ENCODE measurements at places on chromosomes 1 and 21. TPM values are rescaled to one million over a fixed set of nuclear protein-coding genes. Genes with fewer than 3 reads are reported as not detected.

DNA sequence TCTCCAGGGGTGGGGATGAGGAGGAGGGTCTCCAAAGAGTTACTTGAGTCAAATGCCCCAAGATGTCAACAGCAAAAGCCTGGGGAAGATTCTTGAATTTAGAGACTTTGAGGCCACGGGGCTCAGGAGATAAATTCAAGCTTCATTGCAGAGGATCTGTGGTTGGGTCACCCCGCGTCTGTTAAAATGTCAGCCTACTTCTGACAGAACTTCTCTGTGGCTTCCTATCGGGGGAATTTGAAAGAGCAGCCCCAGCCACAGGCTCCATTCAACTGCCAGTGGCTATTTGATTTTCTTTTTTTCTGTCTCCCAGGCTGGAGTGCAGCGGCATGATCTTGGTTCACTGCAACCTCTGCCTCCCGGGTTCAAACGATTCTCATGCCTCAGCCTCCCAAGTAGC lies 62.5 kb upstream of the EFHD2 start:
- no peak for DNase-seq

DNA sequence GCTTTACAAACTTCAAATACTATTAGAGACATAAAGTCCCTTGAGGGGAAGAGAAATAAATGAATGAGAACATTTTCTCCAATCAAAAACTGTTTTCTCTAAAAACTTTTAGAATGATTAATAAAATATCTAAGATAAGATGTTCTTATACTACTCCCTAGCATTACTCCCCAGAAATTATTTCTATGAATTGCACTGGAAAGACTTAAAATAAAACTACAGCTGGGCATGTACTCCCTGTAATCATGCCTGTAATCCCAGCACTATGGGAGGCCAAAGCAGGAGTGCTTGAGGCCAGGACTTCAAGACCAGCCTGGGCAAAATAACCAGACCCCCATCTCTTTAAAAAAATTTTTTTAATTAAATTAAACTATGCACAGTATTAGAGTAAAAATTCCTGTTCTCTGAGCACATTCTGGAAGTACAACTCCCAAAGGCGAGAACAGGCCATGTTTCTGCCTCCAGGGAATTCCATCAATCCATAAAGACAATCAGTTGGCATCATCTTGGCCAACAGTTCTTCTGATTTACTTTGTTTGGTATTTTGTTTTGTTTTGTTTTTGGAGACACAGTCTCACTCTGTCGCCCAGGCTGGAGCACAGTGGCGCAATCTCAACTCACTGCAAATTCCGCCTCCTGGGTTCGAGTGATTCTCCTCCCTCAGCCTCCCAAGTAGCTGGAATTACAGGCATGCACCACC lies 77.9 kb downstream of the TGFBR3 start:
- DNase-seq = no peak

DNA sequence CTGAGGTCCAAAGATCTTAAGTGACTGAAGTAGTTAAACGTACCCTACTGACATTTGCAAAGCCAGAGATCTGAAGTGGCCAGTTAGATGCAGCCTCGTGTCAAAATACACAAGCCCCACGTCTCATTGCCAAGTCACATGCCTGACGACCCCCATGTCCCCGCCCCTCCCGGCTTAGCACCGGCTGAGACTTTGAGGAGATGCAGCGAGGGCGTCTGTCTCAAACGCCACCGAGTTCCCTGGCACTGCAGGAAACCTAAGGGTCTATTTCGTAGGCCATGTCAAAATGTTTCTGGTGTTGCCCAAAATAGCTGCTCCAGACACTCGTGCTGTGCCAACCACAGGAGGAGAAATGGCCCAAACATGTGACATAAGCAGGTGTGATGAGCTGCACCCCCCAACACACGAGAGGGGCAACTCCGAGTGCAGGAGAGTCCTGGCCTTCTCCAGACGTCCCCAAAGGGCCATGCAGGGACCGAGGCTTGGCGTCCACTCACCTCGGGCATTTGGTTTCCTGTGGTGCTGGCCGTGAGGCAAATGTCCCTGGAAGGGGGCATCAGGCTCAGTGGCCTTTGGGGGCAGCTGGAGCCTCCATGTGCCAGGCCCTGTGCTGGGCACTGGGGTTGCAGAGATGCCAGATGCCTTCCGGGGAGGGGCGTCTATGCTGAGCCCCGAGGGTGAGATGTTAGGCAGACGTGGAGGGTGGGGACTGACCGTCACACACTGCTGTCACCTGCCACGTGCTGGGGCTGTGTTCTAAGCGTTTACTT lies 67.0 kb downstream of the MATN1 start:
- DNase-seq = no peak

DNA sequence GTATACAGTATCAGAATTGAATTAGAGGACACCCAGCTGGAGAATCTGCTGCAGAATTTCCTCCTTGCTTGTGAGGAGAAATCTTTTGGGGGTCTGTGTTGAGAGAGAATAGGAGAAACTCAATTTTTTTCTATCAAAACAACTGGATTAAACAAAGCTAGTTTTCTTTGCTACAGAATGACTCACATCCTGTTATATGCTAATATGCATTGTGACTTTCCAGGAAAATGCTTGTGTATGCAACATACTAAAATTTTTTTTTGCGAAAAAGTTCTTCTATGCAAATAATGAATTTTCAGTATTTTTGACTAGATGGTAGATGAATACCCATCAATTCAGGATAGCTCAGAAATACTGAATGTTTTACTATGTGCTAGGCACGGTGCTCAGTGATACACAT lies 2.2 kb downstream of the VAMP4 start:
- DNase-seq = no peak

DNA sequence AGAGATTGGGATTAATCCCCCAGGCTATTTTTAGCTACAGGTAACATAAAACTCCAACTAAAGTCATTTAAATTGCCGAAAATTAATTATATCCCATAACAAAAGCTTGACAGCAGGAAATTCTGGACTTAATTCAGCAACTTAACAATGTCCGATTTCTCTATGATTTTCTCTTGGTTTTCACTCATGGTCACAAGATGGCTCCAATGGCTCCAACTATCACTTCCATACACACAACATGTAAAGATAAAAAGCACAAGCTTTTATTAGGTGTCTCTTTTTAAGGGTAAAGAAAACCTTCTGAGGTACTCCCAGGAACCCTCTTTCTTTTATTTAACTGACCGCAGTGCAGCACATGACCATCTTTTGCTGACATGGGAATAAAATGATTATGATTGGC lies 363.5 kb upstream of the PTBP2 start:
- no peak for DNase-seq

DNA sequence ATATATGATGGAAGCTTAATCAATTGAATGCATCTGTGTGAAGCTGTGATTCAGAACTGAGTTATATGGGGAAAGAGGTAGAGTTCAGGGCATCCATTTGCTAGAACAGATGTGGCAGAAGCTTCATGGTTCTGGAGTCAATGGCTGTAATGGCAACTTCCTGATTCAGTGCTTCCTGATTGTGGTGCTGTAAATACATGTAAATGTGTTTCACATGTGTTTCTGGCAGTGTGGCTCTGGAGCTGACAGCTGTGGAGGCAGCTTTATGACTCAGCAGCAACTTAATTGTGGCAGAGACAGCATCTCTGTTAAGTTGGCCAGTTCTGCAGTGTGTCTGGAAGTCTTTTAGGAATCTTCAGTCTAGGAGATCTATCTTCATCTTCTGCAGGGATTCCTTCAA lies 226.6 kb upstream of the ZRANB2 start:
- DNase-seq = no peak

GRCh38 chr1:160550572-160551034 lies 27.5 kb upstream of the SLAMF6 start:
- peak; percentile 78 for DNase-seq

DNA sequence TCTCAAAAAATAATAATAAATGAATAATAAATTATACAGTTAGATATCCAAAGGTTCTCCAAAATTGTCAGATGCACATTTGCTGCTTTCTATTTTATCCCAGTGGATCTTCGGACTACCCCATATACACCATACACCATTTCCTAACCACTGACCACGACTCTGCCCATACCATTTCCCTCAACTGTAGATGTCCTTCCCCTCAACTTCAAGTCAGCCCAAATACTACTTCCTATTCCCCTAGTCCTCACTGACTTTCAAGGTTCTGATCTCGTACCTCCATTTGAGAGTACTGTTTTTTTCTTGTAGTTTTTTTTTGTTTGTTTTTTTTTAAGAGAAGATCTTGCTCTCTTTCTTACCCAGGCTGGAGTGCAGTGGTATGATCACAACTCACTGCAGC lies 19.6 kb downstream of the EIF4G3 start:
- no peak for DNase-seq

DNA sequence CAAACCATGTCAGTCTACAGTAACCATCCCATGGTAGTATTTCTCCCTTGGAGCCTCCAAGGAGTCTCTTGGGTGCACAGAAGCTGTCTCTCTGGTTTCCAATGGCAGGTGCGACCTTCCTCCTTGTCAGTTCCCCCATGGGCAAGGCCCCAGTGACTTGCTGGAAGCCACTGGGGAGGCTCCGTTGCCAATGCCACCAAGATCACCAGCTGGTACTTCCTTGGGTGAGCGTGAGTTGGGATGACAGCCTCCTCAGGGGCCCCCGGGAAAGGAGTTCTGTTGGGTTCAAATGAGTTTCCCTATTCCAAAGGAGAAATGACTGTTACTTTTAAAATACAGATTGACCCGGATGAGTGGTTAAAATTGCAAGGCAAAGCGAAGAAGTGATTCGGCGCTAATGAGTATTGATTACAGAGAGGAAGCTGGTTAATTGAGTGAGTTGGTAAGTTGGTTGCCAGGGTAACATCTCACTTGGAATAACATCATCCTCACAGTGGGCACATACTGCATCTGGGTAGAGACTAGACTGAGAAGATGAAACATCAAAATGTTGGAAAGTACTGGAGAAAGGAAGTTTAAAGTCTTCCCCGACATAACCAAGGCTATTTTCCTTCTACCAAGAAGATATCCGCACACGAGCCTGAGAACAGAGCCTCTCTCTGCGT lies 53.0 kb upstream of the LAPTM5 start:
- DNase-seq = no peak

DNA sequence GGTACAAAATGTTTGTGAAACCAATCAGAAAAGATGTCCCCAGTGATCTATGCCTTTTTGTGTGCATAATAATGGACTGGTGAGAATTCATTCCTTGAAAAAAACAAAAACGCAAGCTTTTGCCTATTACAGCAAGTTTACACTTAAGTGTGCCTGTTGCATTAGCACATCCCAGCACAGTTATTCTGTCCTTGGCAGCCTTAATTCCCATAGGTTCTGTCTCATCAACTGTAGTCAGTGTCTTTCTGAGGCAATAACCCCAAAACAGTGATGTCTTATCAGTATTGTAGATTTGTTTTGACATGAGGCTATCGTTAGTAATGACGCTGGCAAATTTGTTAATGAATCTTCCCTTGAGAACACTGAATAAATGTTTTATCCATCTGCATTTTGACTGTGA lies 109.9 kb upstream of the KCTD3 start:
- no peak for DNase-seq

GRCh38 chr1:221947731-221948130 lies 205.8 kb upstream of the DUSP10 start:
- DNase-seq = no peak

CRP gene
- total RNA-seq = not detected

PODN gene
- 48.7 TPM for total RNA-seq

TMEM82 gene
- total RNA-seq = not detected

BMP8B gene
- 2.1 TPM for total RNA-seq

OSCP1 gene
- 9.3 TPM for total RNA-seq
